Progenitor cell of endocrine pancreas (in vitro differentiated cells): ENCODE measurements at places on chromosomes 16 and 17.
A peak's percentile ranks its signal among the peaks of the same experiment; 100 is the strongest.

- peak; percentile 32 for DNase-seq
These were observed at the start of gene SHISA6 for GRCh38 chr17:11240841-11241610. TSS of gene SHISA6 (plus strand) at chr17:11241213.

GRCh38 chr17:10021272-10021984 lies 116.4 kb upstream of the RCVRN start:
- DNase-seq, result no peak

GRCh38 chr17:34308371-34308770 lies 10.9 kb upstream of the CCL8 start:
- no peak for DNase-seq

GRCh38 chr16:23125277-23125676 lies 24.0 kb downstream of the USP31 start:
- no peak for DNase-seq

- DNase-seq, result no peak
These were observed 53.4 kb downstream of the GAS7 start for GRCh38 chr17:10144982-10145381.

- DNase-seq, result peak; percentile 48
These were observed 150.3 kb downstream of the ASIC2 start for GRCh38 chr17:33142705-33143299.

DNA sequence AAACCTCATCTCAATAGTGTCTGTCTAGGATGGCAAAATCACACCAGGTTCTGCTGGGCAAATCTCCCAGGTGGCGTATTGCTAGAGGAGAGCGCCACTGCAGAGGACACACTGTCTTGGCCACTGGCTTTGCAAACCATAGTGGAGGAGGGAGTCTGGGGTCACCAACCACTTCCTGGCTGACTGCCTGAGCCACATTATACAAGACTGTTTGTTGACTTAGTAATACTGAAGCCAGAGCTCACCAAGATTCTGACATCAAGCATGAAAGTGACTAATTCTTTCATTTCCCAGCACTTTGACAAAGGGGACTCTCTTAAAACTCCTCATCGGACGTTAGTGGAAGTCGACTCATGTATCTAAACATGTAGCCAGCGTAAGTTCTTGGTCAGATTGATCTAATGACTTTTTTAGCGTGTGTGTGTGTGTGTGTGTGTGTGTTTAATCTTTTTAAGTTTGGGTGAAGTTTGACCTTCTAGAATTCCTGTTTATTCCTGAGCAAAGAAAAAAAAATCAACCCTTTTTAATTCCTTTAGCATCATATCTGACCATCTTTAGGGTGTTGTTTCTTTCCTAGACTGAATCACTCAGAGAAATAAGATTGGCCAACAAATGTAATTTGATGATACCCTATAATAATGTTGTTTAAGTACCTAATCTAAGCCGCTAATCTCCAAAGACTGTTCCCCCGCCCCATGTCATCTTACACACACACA lies 13.7 kb downstream of the PITPNC1 start:
- DNase-seq, result no peak

- DNase-seq, result no peak
These were observed 127.0 kb downstream of the BANP start for GRCh38 chr16:88078111-88078775.

DNA sequence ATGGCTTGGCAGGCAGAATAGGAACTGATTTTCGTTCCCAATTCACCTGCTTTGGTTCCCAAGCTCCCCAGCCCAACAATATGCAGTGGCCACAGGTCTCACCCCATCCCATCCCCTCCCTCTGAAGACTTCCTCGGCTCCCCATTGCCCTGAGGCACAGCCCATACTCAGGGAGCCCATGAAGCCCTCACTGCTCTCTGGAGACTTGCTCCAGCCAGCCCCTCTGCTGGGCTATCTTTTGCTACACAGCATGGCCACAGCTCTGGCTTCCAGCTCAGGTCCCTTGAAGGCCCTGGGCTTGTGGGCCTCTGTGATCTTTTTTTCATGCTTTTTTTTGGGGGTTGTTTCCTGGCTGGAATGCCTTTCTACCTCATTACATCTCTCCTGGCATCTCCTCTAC lies 8.5 kb upstream of the RNF222 start:
- no peak for DNase-seq

DNA sequence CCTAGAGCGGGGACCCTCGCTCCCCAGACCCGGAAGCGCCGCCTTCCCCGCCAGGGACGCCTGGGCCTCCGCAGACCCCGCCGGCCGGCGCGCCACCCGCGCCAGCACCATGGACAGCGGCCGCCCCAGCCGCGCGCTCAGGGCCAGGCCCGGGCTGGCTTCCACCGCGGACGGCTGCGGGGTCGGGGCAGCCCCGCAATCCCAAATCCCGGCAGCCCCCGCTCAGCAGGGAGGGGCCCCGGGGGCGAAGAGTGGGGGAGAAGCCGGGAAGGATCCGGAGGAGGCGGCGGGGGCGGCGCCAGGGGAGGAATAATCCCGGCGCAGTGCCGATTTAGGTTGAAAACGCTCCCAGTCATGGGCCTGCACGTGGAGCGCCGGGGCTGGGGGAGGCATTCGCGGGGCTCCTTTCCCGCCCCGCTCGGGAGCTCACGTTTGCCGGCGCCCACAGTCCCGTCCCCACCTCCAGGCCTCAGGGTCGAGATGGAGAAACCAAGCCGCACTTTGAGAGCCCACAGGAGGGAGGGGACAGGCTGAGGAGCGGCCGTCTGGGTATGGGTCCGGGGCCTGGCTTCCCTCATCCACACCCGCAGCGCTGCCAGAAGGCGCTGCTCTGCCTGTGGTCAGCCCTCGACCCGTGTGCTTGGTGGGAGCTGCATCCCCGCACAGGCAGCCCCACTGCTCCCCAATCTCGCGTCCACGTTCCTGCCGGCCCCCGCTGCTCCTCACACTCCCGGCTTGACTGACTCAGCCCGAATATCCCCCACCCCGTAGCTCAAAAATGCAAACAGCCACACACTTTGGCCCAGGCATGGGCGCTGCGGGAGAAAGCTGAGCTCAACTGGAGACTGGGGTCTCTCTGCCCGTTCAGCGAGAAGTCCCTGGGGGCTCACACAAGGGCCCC lies 4.7 kb downstream of the FBXL16 start:
- DNase-seq, result peak; percentile 70

- no peak for DNase-seq
These were observed 9.7 kb upstream of the TIMP2 start for GRCh38 chr17:78934681-78935418.

DNA sequence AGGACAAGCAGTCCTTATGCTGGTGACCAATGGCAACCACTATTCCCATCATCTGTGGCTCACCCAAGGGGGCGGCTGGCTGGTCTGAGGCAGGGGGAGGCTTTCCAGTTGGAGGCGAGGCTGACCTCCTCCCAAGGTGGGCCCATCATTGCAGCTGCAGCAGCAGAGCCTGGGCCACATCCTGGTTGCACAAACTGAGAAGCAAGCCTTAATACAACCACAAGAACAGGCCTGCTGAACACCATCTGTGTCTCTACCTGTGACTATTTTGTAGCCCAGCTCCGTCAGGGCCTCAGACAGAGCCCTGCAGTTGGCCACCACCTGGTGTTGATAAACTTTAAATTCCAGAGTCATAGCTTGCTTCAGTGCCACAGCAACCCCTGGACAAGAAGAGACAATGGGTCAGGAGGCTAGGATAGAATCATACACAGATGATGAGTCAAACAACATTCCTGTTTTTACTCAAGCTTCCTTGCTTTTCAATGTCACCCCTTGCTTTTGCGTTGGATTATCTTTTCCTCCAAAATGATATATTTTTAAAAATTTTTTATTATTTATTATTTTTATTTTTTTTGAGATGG lies 17.9 kb downstream of the SMCR8 start:
- DNase-seq, result no peak

DNA sequence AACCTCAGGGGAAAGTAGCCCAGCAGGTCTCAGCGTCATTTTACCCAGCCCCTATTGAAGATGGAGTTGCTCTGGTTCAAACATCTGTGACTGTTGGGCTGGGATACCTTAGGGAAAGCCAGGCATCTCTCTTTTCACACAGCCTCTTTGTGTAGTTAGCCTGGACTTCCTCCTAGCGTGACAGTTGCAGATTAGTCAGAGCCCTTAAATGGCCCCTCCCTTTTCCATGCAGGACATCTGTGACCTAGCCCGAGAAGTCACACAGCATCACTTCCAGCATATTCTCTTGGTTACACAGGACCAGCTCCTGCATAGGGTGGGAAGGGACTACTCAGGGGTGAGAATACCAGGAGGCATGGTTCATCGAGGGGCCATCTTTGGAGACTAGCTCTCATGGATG lies 375.0 kb upstream of the RBFOX1 start:
- no peak for DNase-seq

- no peak for DNase-seq
These were observed 572 bp downstream of the PSMB6 start for GRCh38 chr17:4796552-4796920.

DNA sequence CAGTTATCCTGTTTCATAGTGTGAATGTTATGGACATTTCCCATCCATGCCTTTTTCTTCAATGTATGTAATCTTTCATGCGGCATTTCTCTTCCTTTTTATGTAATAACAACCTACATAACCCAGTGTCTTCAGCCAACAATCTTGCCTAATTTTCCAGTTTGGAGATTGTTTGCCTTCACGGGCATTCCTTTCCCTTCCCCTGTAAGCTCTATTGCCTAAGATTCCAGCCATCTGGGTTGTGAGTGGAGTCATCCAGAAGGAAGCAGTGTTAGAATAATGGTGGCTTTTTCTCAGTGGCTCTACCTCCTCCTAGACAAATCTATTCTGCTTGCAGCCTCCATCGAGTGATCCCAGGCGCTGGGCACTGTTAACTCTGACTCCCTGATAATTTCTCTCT lies 22.3 kb downstream of the SYCE1L start:
- no peak for DNase-seq

DNA sequence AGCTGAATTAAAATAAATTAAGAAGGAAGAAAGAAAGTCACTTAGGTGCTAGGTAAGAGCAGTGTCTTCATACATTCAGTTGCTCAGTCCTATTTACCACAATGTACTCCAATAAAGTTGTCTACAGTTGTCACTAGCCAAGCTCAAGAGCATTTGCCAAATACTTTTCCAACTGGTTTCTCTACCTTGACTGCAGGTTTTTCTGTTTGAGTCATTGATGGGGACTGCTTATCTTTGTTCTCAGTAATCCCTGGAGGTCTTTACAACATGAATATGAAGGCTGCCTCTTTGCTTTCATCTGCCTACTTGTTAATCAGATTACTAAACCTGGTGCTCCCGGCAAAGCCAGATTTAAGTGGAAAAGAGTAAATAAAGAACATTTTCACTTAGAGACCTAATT lies 64.6 kb upstream of the CLEC18B start:
- no peak for DNase-seq

DNA sequence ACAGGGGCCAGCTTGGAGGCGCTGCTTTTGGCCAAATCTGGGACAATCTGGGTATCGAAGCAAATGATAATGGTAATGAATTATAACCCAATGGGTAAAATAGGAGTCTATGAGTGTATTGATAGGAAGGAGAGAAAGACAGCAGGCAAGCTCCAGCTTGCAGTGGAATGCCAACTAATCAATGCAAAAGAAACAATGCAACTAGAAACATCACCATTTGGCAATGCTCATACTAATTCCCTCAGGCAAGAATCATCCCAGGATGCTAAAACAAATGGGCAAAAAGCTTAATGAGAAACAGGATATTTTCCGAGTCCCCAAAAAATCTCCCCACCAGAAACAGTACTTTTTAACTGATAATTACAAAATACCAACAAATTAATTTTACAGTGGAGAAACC lies 64.7 kb downstream of the ADCY9 start:
- no peak for DNase-seq

- DNase-seq, result no peak
These were observed 52.4 kb upstream of the PMFBP1 start for GRCh38 chr16:72224260-72224768.

GRCh38 chr17:75067856-75068255 lies 19.9 kb upstream of the SLC16A5 start:
- DNase-seq, result no peak

DNA sequence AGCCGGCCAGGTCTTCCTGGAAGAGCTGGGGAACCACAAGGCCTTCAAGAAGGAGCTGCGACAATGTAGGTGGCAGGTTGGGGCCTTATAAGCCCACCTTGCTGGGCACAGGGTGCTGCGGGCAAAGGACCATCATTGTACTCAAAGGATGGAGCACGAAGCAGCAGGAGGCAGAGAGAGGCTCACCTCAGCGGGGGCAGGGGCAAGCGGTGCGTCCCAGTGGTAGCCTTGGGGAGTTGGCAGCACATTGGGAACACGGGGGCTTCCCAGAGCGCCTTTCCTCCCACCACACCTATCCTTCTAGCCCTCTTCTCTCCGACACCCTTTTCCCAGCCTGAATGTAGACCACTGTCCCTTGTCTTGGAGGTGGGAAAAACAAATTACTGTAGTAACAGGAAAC lies 2.1 kb downstream of the CNP start:
- no peak for DNase-seq

DNA sequence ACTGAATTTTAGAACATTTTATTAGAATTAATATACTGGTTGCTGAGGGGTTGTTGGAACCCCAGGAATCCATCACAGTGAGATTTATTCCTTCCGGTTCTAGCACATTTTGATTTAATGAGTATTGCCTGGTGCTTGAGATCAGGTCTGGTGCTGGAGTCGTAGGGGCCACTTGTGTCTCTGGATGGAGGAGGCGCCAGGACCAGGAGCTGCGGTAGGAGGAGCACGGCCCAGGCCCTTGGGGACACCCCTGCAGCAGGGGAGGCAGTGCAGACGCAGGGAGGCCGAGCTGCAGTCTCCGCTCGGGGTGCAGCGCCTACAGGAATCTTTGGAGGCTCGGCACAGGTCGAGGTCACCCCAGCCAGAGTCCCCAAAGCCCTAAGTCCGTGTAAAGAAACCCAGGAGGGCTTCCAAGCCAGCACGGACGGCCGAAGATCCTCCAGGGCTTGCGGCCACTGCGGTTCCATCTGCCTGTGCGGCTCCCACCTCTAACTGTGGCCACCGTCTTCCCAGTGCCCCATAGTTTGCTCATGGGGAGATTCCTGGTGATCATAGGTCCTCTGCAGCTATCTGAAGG lies 66.2 kb upstream of the CREBBP start:
- no peak for DNase-seq

DNA sequence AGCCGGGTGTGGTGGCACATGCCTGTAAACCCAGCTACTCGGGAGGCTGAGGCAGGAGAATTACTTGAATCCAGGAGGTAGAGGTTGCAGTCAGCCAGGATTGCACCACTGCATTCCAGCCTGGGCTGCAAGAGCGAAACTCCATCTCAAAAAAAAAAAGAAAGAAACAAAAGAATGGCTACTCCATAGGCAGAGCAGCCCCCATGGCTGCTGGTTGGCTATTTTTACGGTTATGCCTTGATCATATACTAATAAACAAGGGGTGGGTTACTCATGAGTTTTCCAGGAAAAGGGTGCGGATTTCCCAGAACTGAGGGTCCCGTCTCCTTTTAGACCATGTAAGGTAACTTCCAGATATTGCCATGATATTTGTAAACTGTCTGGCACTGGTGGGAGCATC lies 76.2 kb upstream of the TMEM97 start:
- DNase-seq, result no peak

DNA sequence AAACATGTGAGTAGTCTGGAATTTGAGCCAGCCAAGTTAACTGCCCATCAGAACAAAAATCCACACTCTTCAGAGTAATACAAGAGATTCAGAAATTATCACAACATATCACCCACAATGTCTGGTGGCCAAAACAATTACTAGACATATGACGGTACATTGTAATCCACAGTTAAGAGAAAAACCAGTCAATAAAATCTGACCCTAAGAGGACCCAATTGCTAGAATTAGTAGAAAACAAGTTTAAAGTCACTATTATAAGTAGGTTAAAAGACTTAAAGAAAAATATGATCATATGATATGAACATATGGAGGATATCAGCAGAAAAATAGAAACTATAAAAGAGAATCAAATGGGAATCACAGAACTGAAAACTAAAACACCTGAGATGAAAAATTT lies 15.8 kb downstream of the CMTR2 start:
- no peak for DNase-seq

- no peak for DNase-seq
These were observed 4.3 kb downstream of the KRT19 start for GRCh38 chr17:41523787-41524186.
